ENCODE measurements at places on chromosomes 3 and 15. TPM values are rescaled to one million over a fixed set of nuclear protein-coding genes. Genes with fewer than 3 reads are reported as not detected.

The RPL32 gene
- total RNA-seq = 1,626 TPM

The CADPS gene
- 149 TPM for total RNA-seq

The TNFAIP8L3 gene
- total RNA-seq = 0.27 TPM

The TRIM42 gene
- not detected for total RNA-seq

The TPRG1 gene
- total RNA-seq = 0.67 TPM

The MYLK gene
- 1.1 TPM for total RNA-seq

- DNase-seq = no peak
Measured at GRCh38 chr3:59632760-59633573, 583.1 kb upstream of the CFAP20DC start.

DNA sequence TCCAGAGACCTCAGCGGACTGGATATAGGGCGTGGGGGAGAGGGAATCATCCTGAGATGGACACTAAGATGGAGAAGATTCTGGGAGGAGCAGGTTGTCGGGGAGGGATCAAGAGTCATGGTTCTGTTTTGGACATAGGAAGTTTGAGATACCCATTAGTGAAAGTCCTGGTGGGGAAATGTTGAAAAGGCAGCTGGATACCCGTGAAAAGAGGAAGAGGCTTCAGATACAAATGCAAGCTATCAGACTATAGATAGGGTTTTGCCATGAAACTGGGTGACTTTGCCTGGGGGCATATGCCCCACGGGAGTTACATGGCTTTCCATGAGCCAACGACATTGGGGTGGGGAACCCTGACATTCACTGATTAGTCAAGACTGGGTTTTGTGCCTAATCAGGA lies 1.1 kb upstream of the GPR62 start:
- no peak for DNase-seq

DNA sequence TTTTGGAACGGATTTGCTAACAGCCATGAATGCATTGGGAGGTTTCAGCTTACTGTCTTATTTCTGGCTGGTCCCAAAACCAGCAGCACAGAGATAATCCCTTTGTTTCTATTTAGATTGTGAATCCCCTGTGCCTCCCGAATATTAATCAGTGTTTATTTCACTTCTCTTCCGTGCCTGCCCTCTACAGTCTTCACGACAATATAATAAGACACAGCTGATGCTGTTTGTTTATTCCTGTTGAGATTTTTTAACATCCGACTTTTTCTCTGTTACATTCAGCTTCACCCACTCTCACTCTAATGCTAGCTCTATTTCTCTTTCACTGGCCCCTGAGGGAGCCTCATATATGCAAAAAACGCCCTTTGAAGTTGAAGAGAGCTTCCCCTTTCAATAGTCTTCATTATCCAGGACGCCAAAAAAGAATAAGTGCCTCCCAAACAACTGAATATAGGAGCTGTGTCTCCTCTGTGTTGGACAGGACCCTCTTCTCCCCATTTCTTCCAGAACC lies 995.3 kb downstream of the ROBO2 start:
- DNase-seq = no peak

GRCh38 chr3:187210545-187211327 lies 13.4 kb downstream of the RTP1 start:
- DNase-seq = no peak

DNA sequence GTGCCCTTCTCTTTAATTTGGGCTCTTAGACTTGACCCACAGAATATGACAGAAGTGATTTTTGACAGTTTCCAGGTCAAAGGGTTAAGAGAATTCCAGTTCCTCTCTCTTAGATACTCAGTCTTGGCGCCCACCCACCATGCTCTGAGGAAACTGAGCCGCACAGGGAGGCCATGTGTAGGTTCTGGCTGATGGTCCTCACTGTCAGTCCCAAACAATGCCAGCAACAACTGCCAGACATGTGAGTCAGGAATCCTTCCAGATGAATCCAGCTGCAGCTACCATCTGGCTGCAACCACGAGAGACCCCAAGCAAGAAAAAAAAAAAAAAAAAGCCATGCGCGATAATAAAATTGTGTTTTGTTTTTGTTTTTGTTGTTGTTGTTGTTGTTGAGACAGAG lies 326.6 kb downstream of the MAGI1 start:
- no peak for DNase-seq

DNA sequence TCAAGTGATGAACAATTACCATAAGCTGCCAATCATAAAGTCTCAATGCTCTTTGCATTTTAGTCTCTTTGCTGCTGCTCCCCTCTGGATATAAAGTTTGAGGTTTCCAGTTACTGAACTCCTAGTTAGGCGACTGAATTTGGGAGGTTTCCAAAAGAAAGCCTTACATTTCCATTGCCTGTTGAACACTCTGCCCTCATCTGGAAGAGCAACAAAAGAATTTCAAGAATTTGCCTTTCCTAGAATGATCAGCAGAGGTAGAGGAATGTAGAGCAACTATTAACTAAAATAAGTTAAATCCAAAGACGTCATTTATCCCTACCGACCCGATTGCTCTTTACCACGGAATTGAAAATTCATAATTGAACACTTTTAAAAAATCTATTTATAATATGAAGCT lies 53.4 kb upstream of the PRICKLE2 start:
- DNase-seq = no peak

- no peak for DNase-seq
Measured at GRCh38 chr3:194043516-194043915, 92.4 kb upstream of the HES1 start.

DNA sequence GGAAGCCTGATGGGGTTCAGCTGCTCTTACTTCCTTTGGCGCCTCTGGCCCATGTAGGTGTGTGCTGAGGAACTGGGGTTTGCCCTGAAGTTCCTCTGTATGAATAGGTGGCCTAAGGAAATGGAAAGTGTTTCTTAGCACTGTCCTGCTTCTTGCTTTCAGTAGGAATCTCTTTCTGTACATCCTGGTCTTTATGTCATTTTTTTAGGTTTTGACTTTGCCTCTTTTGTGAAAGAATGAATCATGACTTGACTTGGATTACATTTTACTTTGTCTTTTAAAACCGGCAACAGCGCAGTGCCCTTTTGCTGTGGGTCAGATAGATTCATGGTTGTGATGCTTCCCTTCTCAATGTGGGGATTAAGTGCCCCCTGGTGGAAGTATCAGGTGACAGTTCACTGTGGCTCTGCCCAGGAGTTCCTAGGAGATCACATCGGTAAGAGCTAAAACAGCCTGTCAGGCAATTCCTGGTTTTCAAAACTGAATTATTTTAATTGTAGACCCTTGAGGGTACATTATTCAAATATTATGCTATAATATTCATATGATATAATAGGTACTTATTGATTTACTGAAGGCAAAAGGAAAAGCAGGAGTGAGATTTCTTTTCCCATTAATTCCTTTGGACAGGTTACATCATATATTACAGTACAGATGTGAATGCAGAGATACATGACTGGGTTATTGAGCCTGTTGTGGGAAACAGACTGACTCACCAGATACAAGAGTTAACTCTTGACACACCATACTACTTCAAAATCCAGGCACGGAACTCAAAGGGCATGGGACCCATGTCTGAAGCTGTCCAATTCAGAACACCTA lies 95.4 kb downstream of the HCN4 start:
- DNase-seq = peak; percentile 30

DNA sequence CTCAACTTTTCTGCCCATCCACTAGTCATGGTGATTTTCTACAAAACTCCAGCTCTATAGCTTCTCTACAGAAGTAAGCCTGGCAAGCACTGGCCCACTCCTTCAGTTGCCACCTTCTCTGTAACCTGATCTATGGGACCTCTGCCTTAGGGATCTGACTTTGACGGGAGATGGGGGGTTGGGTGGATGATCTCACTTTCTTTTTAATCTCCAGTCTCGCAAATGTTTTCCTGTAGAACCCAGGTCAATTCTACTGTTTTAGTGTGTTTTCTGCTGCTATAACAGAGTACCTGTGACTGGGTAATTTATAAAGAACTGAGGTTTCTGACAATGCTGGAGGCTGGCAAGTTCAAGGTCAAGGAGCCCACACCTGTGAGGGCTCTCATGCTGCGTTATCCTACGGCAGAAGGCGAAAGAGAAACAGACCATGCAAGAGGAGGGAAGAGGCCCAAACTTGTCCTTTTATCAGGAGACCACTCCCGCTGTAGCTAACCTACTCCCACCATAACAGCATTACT lies 189.9 kb upstream of the THRB start:
- no peak for DNase-seq

GRCh38 chr15:88535100-88535499 lies 11.4 kb downstream of the DET1 start:
- DNase-seq = no peak
